ENCODE measurements at places on chromosomes 5 and 9.

- no peak for DNase-seq
These were observed 4.5 kb downstream of the CCDC180 start for GRCh38 chr9:97311798-97312500.

GRCh38 chr5:180603076-180603594 is 11.8 kb upstream of the SCGB3A1 start:
- DNase-seq: no peak

GRCh38 chr9:135491764-135492163 is 8.7 kb upstream of the MRPS2 start:
- DNase-seq: no peak

GRCh38 chr9:26013199-26013598 is 335.0 kb upstream of the TUSC1 start:
- DNase-seq: no peak

GRCh38 chr5:56055859-56056258 is 61.1 kb upstream of the IL6ST start:
- DNase-seq: no peak

DNA sequence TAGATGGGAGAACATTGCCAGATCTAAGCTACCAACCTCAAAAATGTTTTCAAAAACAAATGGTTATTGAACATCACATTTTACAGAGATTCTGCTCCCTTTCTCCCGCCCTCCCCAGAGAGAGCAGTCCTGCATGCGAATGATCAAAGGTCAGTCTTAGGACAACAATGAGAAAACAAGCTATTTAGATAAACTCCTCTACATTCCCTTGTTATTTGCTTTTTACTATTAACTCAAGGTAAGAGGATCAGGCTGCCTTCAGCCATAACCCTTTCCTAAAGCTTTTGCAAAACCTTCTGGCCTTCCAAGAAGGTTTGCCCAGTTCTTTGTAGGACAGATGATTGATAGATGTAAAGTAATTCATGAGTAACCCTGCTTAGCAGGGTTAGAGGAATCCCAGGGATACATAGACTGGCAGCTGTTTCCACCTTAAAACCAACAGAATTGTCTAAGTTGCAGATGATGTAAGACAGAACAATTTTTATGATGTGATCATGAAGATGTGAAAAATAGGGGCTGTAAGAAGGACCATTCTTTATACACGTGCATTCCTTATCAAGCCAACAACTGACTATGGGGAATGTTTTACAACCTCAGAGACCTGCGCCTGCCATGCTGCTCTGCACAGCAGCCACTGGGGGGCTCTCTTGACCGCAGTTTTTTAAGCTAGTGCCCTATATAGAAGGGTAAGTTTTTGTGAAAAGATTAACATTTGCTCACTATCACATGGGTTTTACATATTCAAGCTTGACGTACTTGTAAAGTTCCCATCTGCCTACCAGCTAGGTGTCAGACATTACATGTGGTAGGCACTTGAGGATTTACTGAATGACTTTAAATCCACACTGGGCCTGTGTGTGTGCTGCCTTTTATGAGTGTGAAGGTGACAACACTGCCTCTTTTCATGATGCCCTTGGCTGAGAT is 2.3 kb upstream of the ZNF782 start:
- DNase-seq: peak; percentile 76

All from activated T-cell treated with anti-CD3 and anti-CD28 coated beads, Interleukin-2, amount 50 U/mL, for 48 hours (primary cell).